ENCODE measurements at places on chromosomes 2 and 18.

- H3K36me3 ChIP-seq = no peaks in the 10 kb centered on the region
- H3K4me3 ChIP-seq = no peak overlapping the region
- no peaks in the 10 kb centered on the region for H3K4me1 ChIP-seq
- H3K27ac ChIP-seq = no peak overlapping the region
Observed at GRCh38 chr2:206176121-206176520, 16.4 kb downstream of the EEF1B2 start.

DNA sequence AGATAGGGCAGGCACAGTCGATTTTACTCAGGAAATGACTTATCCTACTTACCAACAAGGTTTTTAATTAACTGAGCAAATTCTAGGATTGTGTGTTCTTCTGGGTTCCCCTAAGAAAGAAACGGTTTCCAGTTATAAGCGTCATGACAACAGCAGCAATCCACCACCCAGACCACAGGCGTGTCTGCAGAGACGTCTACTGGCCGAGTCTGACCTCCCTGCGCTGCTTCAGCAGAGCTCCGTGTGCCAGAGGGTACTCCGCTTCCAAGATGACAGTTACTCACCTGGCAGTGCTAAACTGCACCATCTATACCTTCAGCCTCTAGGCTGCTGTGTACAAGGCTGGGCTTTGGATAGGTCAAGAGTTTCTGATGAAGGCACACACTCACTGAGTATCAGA, 95.4 kb downstream of the UXS1 start:
- H3K27ac ChIP-seq = no peak overlapping the region
- peaks cover 21% of the 10 kb centered on the region for H3K36me3 ChIP-seq
- H3K27me3 ChIP-seq = no peaks in the 10 kb centered on the region
- DNase-seq = no peak

- H3K27ac ChIP-seq = no peak overlapping the region
- H3K4me1 ChIP-seq = no peaks in the 10 kb centered on the region
- H3K36me3 ChIP-seq = no peaks in the 10 kb centered on the region
- H3K4me3 ChIP-seq = no peak overlapping the region
- no peaks in the 10 kb centered on the region for H3K27me3 ChIP-seq
Observed at GRCh38 chr2:207375207-207375875, 154.4 kb upstream of the CREB1 start.

DNA sequence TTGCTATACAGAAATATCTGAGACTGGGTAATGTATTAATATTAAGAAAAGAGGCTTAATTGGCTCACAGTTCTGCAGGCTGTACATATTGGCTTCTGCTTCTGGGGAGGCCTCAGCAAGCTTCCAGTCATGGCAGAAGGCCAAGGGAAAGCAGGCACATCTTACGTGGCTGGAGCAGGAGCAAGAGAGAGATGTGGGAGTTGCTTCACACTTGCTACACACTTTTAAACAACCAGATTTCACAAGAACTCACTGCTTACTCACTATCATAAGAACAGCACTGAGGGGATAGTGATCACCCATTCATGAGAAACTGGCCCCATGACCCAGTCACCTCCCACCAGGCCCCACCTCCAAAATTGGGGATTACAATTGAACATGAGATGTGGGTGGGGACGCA, 50.6 kb downstream of the MAPRE2 start:
- H3K27ac ChIP-seq = no peak overlapping the region
- no peak for DNase-seq
- H3K4me3 ChIP-seq = no peak overlapping the region

DNA sequence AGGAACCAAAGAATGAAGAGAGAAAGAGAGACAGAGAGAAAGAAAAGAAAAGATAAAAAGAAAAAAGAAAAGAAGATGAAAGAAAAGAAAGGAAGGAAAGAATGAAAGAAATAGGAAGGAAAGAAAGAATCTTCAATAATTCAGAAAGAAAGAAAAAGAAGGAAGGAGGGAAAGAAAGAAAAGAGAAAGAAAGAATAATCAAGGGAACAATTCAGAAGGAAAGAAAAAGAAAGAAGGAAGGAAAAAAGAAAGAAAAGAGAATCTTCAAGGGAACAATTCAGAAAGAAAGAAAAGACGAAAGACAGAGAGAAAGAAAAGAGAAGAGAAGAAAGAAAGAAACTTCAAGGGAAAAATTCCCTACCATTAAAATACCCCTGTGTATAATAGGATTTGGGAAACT, 5.6 kb upstream of the KCTD1 start:
- peaks cover 10% of the 10 kb centered on the region for H3K27me3 ChIP-seq
- H3K36me3 ChIP-seq = no peaks in the 10 kb centered on the region
- no peak overlapping the region for H3K4me3 ChIP-seq
- H3K4me1 ChIP-seq = peaks cover 23% of the 10 kb centered on the region
